ENCODE measurements at places on chromosomes 1 and 21. TPM values are rescaled to one million over a fixed set of nuclear protein-coding genes. Genes with fewer than 3 reads are reported as not detected.

Gene NHLH2
- not detected for total RNA-seq

Gene SPRR3
- 0.70 TPM for total RNA-seq

- no peaks in the 10 kb centered on the region for H3K4me1 ChIP-seq
- H3K36me3 ChIP-seq, result no peaks in the 10 kb centered on the region
- no peaks in the 10 kb centered on the region for H3K27me3 ChIP-seq
- no peak for DNase-seq
- no peak overlapping the region for H3K4me3 ChIP-seq
- no peak overlapping the region for H3K27ac ChIP-seq
Observed at GRCh38 chr1:206049293-206049692, 3.7 kb upstream of the RHEX start.

GRCh38 chr1:182113879-182114626 lies 52.5 kb upstream of the ZNF648 start:
- DNase-seq, result no peak
- H3K4me3 ChIP-seq, result no peak overlapping the region
- no peaks in the 10 kb centered on the region for H3K4me1 ChIP-seq
- no peaks in the 10 kb centered on the region for H3K27me3 ChIP-seq
- H3K36me3 ChIP-seq, result no peaks in the 10 kb centered on the region
